ENCODE measurements at places on chromosomes 16 and 17. TPM values are rescaled to one million over a fixed set of nuclear protein-coding genes. Genes with fewer than 3 reads are reported as not detected.
A peak's percentile ranks its signal among the peaks of the same experiment; 100 is the strongest.

GRCh38 chr17:48873696-48874443 is 18.7 kb upstream of the ATP5MC1 start:
- peaks cover 74% of the 10 kb centered on the region for H3K4me1 ChIP-seq
- peak overlapping the region; percentile 17 for H3K27ac ChIP-seq
- no peaks in the 10 kb centered on the region for H3K27me3 ChIP-seq

RNF151 gene
- not detected for total RNA-seq

GRCh38 chr17:9424071-9424640 is 151.5 kb downstream of the STX8 start:
- H3K27ac ChIP-seq, result no peak overlapping the region
- no peaks in the 10 kb centered on the region for H3K36me3 ChIP-seq

EZH1 gene
- total RNA-seq, result 6.0 TPM

Measured in HepG2 (cell line).